ENCODE measurements at places on chromosomes 6 and 20. TPM values are rescaled to one million over a fixed set of nuclear protein-coding genes. Genes with fewer than 3 reads are reported as not detected.

DNA sequence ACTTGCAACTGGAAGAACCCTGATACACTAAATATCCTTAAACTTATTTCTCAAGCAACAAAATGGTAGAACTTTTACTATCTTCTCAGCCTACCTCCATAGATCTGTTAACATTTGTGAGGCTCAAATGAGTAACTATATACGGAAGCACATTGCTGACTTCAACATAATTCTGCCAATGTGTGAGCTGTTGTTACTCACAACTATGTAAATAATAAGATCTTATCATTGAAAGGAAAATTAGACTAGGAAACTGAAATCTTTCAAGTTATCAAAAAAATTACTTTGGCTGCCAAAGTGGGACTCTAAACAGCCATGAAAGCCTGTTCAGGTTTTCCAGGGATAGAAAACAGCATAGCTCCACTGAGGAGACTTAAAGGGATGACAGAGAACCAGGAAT is 40.2 kb upstream of the TASP1 start:
- no peak for DNase-seq

- DNase-seq: no peak
Observed at GRCh38 chr6:109197061-109197460, 101.8 kb downstream of the CEP57L1 start.

DNA sequence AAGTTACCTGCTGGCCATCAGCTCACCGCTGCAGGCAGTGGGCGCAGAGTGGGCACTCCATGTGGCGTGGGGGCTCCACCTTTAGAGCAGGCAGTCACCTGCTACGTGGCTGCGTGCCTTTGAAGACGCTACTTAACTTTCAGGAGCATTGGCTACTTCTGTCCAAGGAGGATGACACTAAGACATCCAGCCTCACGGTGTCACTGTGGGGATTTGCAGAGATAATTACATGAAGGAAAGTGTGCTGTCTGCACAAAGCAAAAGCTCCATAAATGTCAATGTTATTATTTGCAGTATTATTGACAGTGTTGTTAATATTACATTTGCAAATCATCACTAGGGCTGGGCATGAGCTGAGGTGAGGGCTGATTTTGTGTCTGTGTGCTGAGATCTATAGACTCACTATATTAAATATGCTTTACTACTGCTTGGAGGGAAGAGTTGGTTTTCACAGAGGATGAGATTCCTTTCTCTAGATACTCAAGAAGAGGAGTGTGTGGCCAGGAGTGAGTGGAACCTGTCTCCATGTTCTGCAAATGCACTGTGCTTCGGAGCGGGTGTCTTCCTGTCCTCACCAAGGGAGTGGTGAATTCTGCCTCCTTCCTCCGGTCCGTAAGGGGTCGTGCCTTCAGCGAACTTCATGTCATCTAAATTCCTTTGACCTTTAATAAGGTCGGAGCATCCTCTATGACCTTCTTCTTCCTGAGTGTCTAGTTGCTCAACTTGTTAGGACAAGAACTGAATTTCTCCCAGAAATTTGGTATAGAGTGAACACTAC is 165.8 kb upstream of the SYNDIG1 start:
- no peak for DNase-seq

GRCh38 chr6:111942561-111942960 is 69.3 kb upstream of the FYN start:
- DNase-seq: no peak

CASS4 gene
- total RNA-seq: under 0.01 TPM
